ENCODE measurements at places on chromosomes 2 and 18.

DNA sequence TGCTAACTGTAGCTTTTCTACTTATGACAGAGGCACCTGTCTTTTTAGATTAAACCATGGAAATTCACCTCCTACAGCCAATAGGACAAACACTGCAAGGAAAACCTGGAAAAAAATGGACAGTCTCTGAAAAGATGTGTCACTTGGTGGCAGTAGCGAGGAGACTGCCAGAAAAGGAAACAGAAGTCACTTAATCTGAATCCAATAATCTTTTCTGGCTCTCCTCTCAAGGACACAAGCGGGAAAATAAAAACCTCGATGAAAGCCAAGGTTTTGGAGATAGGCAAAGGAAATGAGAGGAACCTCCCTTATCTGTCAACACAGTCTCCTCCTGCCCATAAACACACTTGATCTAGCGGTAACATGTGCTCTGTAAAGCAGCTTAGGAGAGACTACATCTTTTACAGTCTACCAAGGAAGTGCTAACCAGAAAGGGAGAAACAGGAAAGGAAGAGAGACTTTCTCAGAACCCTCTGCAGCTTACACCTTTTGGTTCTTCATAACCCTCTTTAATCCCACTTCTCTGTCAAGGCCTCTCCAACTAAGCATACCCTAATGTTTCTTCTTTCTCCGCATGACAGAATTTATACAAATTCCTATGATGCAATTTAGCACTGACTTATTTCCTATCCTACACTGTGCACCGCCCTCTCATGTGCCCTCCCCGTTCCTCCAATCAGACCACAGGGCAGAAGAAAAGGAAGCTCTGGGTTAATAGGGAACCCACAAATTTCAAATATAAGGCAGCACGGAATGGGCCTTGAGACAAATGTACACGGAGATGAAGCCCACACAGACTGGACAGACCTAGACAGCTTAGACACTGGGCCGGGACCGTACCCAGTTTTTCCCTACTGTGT is 52.8 kb downstream of the CLASP1 start:
- DNase-seq: no peak

DNA sequence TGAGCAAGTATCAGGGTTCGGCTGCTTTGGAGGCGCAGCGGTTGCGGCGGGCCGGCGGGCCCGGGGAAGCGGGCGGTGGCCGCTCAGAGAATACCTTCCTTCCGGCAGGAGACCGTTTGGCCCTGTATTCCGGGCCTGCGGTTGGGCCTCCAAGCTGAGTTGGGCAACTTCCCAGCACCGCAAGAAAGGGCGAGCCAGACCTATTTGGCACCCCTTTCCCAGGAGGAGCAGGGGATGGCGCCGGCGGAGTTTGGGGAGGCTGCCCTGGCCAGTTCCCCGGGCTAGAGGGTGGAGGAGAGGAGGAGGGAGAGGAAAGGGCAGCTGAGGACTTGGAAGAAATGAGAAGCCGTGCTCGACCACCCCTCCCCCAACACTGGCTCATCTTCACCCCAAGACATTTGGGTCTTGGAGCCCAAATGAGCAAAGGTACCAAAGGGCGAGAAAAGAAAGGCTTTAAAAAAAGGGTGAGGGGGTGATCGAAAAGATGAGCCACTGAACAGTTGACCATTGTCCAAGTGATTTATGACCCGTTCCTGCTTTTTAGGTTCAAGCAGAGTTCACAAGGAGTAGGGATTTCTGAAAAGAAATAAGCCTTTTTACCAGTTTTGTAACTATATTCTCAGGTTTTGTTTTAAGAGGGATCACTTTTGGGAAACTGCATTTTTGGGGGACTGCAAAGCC is 8.4 kb downstream of the HOXD3 start:
- no peak for DNase-seq

DNA sequence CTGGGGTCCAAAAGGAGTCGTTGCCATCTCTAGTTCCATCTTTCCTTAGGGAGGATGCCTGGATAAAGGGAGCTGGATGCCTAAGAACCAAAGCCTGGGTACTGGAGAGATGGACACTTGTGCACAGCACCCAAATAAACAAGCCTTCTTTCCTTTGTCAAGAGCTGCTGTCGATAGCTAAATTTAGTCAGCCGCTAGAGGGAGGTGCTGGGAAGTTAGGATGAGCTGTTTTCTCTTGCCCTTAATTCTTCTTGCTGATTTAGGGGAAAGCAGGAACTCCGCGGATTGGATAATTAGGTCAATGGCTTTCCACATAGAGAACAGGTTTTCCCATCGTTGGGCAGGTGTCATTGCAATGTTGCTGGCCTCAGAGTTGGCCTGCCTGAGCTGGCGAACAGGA is 30.9 kb upstream of the SERPINB12 start:
- DNase-seq: no peak

- no peak for DNase-seq
Measured at GRCh38 chr2:149716687-149717086, 129.1 kb upstream of the MMADHC start.

- DNase-seq: no peak
Measured at GRCh38 chr2:233245406-233245805, 6.1 kb upstream of the ATG16L1 start.

DNA sequence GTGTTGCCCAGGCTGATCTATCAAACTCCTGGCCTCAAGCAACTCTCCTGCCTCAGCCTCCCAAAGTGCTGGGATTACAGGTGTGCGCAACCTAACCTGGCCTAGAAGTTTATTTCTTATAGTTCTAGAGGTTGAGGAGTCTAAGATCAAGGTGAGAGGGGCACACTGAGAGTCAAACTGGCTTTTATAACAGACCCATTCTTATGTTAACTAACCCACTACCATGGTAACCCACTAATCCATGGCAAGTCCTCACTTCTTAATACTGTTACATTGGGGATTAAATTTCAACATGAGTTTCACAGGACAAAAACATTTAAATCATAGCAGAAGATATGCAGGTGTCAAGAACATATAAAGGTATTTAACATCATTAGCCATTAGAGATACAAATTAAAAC is 50.6 kb downstream of the MDH1 start:
- DNase-seq: no peak

GRCh38 chr18:8750954-8751415 is 45.6 kb downstream of the MTCL1 start:
- no peak for DNase-seq

DNA sequence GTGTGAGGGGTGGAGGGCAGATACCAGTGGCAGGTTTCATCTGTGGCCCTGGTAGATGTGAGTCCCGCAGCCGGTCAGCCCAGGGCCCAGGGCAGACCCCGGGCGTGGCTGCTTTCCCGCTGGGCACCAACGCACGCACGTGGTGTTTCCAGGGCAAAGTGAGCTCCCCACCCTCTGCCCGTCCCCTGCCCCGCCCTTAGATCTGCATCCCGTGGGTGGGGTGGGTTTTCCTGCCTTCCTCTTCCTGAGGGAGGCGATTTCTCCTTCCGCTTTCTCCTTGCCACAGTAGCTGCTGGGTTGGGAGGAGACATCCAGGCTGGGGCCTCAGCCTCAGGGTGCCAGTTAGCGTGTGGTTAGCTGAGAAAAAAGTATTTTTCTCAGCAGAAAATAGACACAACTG is 49.6 kb downstream of the ODC1 start:
- DNase-seq: no peak

DNA sequence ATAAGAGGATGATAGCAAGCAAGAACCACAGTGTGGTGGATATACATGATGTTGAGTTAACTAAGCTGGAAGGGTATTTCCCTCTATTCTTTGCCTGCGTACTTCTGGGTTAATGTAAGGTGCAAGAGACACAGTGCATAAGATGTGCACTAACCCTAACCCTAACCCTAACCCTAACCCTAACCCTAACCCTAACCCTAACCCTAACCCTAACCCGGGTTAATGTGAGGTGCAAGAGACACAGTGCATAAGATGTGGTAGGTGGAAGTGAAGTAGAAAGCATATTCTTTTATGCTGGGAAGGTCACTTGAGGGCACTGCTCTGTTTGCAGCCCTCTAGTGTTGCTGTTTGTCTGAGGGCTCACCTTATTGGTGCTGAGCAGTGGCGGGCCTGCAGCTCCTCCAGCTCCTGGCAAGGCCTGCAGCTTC is 181.5 kb upstream of the ITGA4 start:
- DNase-seq: no peak

GRCh38 chr2:214542295-214542694 is 131.4 kb downstream of the VWC2L start:
- no peak for DNase-seq

DNA sequence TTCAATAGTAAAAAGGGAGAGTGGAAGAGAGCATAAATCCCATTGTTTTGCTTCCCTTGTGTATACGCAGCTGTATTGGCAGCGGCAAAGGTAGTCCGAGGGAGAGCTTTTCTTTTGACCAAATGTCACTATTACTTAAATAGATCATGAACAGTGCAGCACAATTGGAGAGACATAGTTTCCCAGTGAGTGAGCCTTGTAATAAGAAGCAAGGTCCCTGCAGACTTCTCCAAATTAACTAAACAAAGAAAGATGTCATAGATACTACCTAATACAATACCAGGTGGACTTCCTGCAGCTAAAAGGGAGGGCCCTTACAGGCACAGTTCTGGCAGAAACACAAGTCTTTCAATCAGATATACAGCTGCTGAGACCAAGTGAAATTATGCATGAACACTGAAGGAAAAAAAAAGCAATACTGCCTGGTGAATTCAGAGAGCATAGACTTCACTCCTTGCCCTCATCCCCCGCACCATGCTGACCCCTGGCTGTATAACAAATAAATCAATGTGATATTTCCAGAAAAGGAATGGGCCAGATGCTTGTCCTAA is 404.7 kb upstream of the CDH2 start:
- DNase-seq: no peak

- no peak for DNase-seq
Measured at GRCh38 chr2:7835693-7836680, 845.9 kb upstream of the ID2 start.

- DNase-seq: no peak
Measured at GRCh38 chr2:149906886-149907285, 319.3 kb upstream of the MMADHC start.

DNA sequence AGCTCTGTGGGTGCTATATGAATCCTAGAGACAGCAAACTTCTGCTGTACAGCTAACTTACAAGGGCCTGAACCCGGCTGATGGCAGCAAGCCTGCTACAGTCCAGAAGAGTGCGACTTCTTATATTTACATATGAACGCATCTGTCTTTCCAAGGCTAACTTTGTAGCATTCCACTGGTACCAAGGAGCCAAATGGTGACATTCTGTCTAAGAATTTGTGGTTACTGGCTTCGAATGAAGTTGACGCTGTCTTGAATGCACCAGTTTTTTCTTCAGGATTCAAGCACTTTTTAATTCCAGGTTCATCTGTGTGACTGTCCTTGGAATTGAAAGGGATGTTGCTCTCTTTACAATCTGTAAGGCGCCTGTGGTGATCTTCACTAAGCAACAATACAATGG is 42.4 kb downstream of the THUMPD2 start:
- DNase-seq: no peak

DNA sequence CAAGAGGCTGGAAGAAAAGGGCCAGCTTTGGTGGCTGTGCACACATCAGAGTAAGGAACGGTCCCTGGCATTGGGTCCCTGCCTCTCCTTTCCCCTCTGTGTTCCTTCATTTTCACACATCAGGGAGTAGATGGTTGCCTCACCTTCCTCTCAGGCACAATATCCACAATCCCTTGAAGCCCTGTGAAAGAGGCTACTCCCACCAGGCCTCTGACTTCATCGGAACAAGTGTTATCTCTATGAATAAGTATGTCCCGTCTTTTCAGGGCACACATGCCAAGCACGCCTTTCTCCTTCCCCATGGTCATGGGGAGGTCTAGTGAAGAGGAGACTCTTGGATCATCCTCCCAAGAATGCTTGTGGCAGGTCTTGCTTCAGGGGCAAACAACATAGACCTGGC is 61.2 kb upstream of the LMAN1 start:
- no peak for DNase-seq

GRCh38 chr2:239866350-239866749 is 158.8 kb downstream of the NDUFA10 start:
- DNase-seq: no peak

- DNase-seq: no peak
Measured at GRCh38 chr2:150938527-150938926, 323.1 kb downstream of the RBM43 start.

- DNase-seq: no peak
Measured at GRCh38 chr2:204505488-204505887, 39.8 kb upstream of the PARD3B start.

- no peak for DNase-seq
Measured at GRCh38 chr2:63422556-63422955, 165.7 kb downstream of the WDPCP start.

- DNase-seq: no peak
Measured at GRCh38 chr18:8943900-8944870, 158.3 kb upstream of the NDUFV2 start.

GRCh38 chr18:79520478-79521390 is 125.0 kb downstream of the NFATC1 start:
- DNase-seq: no peak

DNA sequence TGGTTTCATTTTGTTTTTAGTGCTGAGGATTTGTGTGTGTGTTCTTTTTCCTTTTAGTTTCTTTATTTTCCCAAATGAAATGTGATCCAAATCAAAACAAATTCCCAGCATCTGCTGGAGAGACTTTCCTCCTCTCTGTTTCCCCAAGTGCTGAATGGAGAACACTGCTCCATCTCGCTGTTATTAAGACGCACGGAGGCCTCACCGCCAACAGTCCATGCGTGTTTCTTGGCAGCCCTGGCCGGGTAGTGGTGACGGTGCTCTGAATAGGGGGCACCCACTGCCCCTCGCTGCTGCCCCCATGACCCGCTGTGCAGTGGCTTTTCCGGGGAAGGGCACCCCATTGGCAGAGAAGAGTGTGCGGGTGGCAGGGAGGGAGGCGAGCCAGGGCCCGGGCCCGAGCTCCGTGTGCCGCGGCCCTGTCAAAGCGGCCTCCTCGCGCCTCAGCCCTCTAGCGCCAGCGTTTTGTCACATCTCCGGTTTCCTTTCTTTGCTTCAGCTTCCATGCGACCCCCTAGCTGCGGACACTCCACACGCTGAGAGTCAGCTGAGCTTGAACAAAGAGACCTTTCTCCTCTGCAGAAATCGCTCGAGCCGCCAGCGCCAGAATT is 473.7 kb upstream of the SALL3 start:
- DNase-seq: no peak
